ENCODE measurements at places on chromosomes 6 and 20.

DNA sequence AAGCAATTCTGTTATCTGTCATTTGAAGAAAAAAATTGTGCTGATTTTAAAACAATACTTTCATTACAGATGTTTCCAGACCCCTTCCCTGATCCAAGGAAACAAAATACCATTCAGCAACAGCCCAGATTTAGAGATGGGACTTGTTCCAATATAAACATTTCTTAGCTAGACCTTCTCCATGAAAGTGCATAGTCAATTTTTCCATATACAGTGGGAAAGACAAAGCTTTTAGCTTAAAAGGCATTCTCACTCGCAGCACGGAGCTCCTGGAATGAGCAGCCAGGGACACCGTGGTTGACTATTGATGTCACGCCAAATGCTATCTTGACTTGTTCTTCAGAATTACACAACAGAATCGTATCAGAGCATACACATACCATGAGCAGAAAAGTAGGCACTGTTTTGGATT lies 21.5 kb downstream of the LAMA4 start:
- no peak for DNase-seq

- no peak for DNase-seq
Measured at GRCh38 chr6:130534627-130535026, 168.8 kb downstream of the TMEM200A start.

GRCh38 chr6:127570739-127571389 lies 6.1 kb upstream of the C6orf58 start:
- no peak for DNase-seq

GRCh38 chr6:45450831-45451230 lies 73.1 kb upstream of the SUPT3H start:
- no peak for DNase-seq

DNA sequence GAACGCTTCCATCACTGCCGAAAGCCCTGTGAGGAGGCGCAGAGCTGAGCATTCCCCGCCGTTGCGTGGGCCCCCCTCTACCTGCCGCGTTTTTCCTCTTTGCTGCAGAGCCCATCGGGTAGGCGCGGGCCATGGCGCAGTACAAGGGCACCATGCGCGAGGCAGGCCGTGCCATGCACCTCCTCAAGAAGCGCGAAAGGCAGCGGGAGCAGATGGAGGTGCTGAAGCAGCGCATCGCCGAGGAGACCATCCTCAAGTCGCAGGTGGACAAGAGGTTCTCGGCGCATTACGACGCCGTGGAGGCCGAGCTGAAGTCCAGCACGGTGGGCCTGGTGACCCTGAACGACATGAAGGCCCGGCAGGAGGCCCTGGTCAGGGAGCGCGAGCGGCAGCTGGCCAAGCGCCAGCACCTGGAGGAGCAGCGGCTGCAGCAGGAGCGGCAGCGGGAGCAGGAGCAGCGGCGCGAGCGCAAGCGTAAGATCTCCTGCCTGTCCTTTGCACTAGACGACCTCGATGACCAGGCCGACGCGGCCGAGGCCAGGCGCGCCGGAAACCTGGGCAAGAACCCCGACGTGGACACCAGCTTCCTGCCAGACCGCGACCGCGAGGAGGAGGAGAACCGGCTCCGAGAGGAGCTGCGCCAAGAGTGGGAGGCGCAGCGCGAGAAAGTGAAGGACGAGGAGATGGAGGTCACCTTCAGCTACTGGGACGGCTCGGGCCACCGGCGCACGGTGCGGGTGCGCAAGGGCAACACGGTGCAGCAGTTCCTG lies 693 bp downstream of the FAM50B start:
- no peak for DNase-seq

GRCh38 chr6:124462750-124463149 lies 499.5 kb upstream of the RNF217 start:
- DNase-seq = no peak

All from esophagus squamous epithelium (tissue), 5 donors.